NCI-H1105 (cell line): ENCODE measurements at places on chromosomes 12 and 14.
A peak's percentile ranks its signal among the peaks of the same experiment; 100 is the strongest.

- DNase-seq = no peak
Observed at GRCh38 chr14:101709962-101710931, 51.3 kb upstream of the PPP2R5C start.

DNA sequence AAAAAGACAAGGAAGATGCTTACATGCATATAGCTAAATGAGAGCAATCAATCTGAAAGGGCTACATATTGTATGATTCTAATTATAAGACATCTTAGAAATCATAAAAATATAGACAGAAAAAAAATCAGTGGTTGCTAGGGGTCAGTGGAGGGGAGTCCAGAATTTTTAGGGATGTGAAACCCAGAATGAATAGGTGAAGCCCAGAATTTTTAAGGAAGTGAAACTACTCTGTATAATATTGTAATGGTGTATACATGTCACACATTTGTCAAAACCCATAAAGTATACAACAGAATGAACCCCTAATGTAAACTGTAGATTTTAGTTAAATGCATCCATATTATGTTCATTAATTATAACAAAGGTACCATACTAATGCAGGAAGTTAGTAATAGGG is 713.2 kb downstream of the FLRT2 start:
- DNase-seq = no peak

- no peak for DNase-seq
Observed at GRCh38 chr14:52354242-52354641, 40.1 kb downstream of the PTGER2 start.

DNA sequence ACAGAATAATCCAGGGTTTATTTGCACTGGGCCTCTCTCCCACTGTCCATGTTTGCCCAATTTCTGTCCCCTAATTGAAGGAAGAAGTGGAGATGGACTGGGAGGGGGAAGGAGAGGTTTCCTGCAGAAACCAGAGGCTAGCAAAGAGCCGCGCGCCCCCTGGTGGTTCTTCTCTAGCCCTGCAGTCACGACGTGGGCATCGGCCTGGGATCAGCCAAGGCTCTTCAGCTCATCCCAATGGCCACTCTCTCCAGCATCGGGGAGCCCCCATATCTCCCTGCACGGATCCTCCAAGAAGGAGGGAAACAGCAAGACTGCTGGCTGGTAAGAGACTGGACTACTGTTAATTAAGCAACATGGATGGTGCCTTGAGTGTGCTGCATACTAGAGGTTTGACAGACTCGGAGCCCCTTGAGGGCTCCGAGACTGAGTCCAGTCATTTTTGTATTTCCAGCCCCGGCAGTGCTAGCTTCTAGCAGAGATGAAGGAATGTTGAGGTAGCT is 18.7 kb downstream of the ZBTB39 start:
- DNase-seq = peak; percentile 37

GRCh38 chr12:118334939-118335567 is 37.7 kb downstream of the TAOK3 start:
- DNase-seq = no peak

GRCh38 chr12:88781909-88782308 is 201.6 kb upstream of the KITLG start:
- DNase-seq = no peak

DNA sequence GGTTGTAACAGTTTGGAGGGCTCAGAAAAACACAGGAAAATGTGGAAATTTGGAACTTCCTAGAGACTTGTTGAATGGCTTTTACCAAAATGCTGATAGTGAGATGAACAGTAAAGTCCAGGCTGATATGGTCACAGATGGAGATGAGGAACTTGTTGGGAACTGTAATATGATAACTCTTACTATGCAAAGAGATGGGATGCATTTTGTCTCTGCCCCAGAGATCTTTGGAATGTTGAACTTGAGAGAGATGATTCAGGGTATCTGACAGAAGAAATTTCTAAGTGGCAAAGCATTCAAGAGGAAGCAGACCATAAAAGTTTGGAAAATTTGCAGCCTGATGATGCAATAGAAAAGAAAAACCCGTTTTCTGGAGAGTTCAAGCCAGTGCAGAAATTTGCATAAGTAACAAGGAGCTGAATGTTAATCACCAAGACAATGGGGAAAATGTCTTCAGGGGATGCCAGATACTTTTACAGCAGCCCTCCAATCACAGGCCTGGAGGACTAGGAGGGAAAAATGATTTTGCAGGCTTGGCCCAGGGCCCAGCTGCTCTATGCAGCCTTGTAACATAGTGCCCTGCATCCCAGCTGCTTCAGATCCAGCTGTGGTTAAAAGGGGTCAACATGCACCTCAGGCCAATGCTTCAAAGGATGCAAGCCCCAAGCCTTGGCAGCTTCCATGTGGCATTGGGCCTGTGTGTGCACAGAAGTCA is 572.7 kb upstream of the ATP2B1 start:
- no peak for DNase-seq

GRCh38 chr12:65685514-65685913 is 138.8 kb upstream of the HMGA2 start:
- DNase-seq = no peak

DNA sequence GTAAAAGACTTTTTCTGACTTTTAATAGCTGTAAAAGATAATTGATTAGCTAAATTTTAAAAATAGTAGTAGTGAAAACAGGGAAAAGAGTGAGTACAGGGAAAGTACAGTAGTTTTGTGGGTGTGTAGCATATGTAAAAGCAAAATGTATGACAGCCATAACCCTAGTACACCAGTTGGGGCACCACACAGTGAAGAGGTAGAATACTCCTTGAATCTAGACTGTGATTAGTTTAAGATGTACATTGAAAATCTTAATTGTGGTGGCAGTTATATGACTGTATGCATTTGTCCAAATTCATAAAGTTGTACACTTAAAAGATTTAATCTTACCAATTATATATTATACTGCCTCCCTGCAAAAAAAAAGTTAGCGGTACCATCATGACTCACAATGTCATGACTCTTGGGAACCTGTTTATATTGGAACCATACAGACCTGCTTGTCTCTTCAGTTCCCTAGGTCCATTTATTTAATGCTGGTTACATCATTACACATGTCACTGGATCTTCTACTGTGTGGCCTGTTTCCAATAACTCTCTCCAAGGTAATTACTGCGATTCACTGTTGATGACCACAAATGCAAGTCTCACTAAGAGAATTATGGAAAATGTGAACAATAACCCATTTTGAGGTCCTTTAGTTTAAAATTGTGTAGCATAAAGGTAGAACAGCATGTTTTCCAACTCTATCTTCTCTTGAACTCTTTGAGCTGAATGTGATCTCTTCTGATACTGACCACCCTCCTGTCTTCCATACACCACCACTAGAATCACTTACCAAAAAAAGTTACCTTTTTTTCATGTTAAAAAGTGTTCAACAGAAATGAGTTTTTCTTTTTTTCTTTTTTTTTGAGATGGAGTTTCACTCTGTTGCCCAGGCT is 264.2 kb upstream of the AMIGO2 start:
- DNase-seq = no peak
